Islet precursor cell (in vitro differentiated cells): ENCODE measurements at places on chromosomes 16 and 17.
A peak's percentile ranks its signal among the peaks of the same experiment; 100 is the strongest.

- no peak for DNase-seq
Observed at GRCh38 chr16:86932130-86932982, 354.0 kb downstream of the FOXL1 start.

GRCh38 chr17:17343896-17344506 lies 40.8 kb downstream of the NT5M start:
- DNase-seq, result no peak

GRCh38 chr16:84593825-84594724 lies 23.8 kb downstream of the COTL1 start:
- no peak for DNase-seq

- DNase-seq, result no peak
Observed at GRCh38 chr17:76880268-76880667, 12.1 kb downstream of the MGAT5B start.

- DNase-seq, result no peak
Observed at GRCh38 chr16:82033006-82033405, 2.0 kb upstream of the HSD17B2 start.

GRCh38 chr16:22077700-22078313 lies 14.5 kb upstream of the VWA3A start:
- DNase-seq, result peak; percentile 62

DNA sequence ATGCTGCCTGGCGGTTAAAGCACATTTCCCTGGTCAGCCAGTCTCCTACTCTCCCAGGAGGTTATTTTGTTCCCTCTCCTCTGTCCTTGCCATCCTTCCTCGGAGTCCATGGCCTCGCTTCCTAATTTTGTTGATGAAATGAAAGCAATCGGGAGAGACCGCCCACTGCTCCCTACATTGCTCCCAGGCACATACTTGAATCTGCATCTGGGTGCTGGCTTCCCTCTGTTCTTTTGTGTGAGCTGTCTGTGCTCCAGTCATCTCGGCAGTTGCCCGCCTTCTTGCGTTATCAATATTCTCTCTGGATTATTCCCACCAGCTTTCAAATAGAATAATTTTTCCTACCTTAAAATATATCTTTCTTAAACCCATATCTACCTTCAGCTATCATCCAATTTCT lies 11.1 kb downstream of the KRT23 start:
- DNase-seq, result peak; percentile 61

DNA sequence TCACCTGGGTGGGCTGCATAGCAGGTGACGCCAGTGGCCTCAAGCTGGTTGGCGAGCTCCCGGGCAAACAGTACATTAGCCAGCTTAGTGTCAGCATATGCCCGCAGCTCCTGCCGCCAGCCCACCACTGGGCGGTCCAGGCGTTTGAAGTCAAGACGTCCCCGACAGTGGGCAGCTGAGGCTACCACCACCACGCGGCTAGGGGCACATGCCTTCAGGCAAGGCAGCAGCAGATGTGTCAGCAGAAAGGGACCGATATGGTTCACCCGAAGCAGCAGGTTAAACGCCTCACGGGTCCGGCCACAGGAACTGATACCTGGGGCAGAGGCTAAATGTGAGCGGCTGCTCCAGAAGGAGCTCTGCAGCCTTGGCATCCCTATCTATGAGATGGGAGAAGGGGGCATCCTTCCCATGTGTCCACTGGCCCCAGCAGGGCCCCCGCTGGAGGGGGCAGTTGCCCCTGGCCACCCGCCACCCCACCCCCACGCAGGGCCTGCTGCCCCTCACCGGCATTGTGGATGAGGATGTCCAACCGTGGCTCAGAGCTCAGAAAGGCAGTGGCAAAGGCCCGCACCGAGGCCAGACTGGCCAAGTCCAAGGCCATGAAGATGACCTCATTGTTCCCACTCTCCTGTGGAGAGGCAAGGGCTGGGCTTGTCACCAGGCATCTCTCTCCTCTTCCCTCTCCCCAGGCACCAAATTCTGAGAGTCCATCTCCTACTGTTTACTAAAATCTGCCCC lies 1.7 kb downstream of the DHRS13 start:
- DNase-seq, result peak; percentile 51

DNA sequence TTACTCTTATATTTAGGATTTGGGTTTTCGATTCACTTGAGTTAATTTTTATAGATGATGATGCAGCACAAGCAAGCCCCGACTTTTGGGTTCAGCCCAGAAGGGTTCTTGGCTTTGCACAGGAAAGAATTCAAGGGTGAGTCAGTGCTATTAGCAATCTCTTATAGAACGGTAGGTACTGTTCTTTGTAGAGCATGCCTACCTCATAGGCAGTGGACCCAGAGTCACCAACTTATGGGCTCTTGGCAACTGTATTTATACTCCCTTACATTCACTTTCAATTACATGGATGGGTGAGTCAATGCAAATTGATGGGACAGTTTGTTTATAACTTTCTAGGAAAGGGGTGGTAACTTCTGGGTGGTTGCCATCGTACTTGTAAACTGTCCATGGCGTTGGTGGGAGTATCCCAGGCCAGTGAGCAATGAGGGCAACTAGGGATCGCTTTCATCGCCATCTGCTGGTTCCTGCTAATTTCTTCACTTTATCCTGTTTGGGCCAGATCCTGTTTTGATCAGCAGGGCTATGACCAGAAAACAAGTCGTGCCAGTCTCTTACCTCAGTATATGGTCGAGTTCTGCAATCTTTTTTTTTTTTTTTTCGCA lies 362.6 kb downstream of the CNTNAP4 start:
- DNase-seq, result peak; percentile 69

DNA sequence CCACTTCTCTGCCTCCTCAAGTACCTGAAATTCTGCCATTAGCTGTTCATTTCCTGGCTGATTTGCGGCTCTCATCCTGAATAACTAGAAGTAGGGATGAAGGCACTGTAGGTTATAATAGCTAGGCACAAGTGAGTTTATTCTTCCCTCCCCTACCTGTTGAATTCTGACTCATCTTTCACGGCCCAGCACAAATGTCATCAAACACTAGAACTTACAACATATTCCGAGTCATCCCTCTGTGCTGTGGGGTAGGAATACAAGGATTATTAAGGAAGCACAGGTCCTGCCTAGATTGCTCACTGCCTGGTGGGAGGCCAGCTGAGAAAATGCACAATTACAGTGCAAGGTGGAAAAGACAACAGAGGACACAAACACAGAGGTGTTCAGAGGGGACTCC lies 103.7 kb upstream of the ASIC2 start:
- no peak for DNase-seq

DNA sequence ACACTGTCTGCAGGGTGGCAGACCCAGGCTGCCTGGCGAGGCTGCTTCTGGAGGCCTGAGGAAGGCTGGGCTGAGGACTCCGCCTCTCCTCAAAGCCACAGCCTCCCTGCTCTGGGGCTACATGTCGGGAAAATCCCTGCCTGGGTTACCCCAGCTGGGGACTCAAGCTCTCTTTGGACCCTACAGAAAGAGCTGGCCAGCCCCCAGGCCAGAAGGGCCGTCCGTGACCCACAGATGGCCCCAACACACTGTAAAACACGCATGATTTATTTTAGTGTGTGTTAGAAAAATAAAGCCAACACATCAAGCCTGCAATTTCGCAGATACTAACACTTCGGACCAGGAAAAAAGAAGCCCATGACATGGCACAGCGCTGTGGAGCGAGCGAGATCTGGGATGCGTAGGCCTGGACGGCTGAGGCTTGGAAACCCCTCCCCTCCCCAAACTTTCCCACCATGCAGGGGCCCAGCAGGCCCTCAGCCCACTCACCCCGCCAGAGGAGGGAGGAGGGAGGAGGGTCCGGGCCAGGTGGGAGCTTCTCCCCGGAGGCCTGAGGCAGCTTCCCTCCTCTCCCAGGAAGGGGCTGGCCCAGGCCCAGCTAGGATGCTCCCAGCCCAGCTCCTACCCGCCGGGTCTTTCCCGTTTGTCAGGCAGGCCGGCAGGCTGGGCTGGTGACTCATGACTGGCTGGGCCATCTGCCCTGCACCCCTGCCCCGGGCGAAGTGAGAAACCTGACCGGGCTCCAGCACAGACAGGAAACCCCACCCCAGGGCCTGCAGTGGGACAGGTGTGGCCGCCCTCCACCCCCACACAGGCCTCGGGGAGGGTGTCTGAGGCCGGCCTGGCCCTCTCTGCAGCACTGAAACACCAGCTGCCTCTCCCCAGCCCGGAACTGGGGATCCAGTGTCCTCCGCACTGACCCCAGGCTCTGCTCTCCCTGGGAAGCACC lies 34.1 kb upstream of the SLC38A10 start:
- peak; percentile 100 for DNase-seq

GRCh38 chr17:18955009-18955408 lies 3.0 kb downstream of the SLC5A10 start:
- DNase-seq, result no peak

GRCh38 chr17:82276938-82277337 lies 3.4 kb upstream of the CSNK1D start:
- no peak for DNase-seq

- no peak for DNase-seq
Observed at GRCh38 chr17:73337330-73337710, 25.5 kb upstream of the CDC42EP4 start.

- DNase-seq, result peak; percentile 82
Observed at GRCh38 chr17:70622368-70623260, 453.3 kb downstream of the KCNJ2 start.

- no peak for DNase-seq
Observed at GRCh38 chr16:89359264-89360147, 130.9 kb downstream of the ANKRD11 start.

DNA sequence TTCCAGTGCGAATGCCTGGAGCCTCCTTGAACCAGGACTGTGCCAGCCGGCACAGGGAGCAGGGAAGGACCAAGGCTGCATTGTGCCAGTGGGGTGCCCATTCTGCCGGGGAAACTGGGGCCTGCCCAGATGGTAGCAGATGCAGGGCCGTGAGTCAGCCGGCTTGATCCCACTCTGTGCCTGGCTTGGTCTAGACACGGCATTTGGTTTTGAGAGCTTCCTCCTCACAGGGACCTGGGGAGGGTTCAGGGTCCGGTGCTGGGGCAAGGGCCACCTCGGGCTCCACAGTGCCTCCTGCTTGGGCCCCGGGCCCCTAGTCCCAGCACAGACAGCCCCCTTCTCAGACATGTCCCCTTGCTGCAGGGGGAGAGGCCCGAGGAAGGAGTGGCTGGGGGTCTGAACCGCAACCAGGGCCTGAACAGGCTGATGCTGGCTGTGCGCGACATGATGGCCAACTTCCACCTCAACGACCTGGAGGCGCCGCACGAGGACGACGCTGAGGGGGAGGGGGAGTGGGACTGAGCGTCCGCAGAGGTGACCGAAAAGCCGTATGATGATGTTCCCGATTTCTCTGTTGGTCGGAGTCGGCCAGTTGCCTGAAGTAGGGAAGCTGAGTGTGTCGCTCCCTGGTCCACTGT lies 7.8 kb upstream of the MC1R start:
- no peak for DNase-seq

GRCh38 chr16:78775161-78775561 lies 675.7 kb downstream of the WWOX start:
- DNase-seq, result no peak

DNA sequence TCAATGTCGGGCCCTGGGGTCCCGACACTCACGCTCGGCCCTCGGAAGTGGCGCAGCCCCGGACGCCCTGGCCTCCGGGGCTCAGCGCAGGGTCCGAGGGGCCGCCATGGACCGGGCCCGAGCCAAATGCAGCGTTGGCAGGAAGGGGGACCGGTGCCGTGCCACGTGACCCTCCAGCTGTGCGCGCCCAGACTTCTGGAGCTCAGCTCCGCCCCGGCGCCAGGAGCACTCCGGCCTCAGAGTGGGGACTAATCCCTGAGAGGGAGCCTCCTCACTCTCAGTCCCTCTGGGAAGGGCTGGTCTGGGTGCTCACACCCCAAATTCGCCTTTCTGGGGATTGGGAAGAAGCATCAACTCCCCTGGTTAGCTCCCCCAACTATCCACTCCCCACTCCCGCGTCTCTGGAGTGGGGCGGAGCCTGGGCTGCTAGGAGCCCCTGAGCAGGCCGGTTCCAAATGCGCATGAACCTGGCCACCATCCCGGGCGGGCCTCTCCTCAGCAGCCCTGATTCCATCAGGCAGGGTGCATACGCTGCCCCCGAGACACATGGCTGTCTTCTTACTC lies at the start of gene B3GNT9:
Gene B3GNT9, minus strand, starts transcription at position 166 of the 564 bp plus-strand sequence. CDS start 513 bp downstream, outside the sequence.
- peak; percentile 84 for DNase-seq

- DNase-seq, result no peak
Observed at GRCh38 chr16:23317266-23317661, 15.2 kb downstream of the SCNN1B start.

DNA sequence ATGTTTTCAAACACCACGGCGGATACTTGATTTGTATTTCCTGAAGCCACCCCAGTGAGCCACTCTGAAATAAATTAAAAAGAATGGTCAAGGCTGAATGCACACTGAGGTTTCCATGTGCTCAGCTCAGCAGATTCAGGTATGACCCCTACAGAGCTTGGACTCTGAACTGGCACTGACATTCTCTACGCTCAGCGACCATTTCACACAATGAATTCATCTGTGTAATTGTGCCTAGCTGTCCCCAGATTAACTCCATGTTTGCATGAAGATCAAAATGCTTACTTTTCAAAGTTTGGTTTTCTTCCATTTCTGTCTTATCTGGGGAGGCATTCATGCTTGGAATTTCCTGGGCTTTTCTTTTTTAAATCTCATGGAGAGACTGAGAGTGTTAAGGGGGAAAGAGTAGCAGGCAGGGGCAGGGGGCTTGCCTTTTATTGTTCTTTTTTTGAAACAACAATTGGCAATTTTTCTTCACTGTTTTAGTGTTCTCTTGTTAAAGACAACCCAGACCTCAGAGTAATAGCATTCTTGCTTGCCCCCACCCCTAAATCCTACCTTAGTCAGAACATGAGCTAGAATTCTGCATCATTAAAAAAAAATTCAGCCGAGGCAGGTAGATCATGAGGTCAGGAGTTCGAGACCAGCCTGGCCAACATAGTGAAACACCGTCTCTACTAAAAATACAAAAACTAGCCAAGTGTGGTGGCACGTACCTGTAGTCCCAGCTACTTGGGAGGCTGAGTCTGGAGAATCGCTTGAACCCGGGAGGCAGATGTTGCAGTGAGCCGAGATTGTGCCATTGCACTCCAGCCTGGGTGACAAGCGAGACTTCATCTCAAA lies 85.5 kb upstream of the HNF1B start:
- DNase-seq, result no peak

DNA sequence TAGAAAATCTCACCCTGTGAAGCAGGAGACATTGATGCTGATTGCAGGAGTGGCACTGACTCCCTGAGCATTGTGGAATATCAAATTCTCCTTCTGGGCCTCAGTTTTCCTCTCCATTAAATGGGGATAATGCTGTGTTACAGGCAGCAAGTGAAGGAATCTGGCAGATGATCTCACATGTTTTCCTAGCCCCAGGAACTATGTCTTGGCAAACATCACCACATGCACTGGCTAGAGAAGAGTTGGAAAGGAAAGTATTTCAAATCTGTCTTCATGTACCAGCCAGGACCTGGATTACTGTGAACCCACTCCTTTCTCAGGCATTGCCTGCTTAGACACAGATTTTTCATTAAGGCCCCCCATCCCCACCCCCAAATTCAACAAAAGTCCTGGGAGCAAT lies 13.6 kb upstream of the CCL8 start:
- peak; percentile 22 for DNase-seq

GRCh38 chr16:55779402-55780094 lies 53.3 kb downstream of the CES1 start:
- DNase-seq, result peak; percentile 37

DNA sequence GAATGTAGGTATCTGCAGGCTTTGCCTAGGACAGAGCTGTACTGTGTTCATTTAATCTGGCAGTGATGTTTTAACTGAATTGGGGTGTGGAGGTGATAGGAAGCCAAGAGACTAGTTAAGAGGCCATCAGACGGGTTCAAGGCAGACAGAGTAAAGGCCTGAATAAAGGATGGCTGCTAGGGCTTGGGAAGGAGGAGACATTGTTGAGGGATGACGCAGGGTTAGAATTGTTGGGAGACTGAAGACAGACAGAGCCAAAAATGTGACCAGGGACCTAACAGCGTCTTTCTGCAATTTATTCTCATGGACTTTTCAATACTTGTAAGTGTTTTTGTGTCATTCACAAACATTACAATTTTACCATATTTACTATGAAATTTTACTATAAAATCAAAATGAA lies 48.6 kb upstream of the MYH10 start:
- DNase-seq, result no peak
